ENCODE measurements at places on chromosomes 7 and 10.

DNA sequence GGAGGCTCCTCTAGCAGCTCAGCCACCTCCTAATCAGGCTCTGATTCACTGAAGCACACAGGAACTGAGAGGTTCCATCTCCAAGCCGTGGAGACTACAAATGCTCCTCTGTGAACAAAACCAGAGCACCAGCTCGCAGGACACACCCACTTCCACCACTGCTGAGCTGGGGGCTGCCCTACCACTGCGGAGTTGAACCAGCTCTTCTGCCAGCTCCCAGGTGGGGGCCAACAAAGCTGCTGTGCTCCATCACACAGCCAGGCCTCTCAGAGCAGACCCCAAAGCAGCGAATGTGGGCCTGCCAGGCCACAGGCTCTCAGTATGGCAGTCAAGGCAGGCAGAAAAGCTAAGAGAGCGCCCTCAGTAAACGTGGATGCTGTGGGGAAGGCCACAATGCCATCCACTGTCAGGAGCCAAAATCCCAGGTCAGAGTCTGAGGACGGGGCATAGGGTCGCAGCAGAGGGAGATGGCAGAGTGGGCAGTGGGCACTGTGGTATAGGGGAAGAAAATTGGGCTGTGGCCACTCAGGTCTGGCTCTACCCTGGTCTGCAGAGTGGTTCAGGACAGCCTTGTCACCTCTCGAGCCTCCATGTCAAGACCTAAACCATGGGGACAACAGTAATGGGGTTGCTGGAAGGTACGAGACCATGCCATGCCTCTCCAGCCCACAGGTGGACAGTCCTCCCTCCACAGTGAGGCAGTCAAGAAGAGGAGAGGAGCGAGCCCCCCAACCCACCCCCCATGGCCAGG lies 82.1 kb downstream of the GRID1 start:
- no peak for DNase-seq

DNA sequence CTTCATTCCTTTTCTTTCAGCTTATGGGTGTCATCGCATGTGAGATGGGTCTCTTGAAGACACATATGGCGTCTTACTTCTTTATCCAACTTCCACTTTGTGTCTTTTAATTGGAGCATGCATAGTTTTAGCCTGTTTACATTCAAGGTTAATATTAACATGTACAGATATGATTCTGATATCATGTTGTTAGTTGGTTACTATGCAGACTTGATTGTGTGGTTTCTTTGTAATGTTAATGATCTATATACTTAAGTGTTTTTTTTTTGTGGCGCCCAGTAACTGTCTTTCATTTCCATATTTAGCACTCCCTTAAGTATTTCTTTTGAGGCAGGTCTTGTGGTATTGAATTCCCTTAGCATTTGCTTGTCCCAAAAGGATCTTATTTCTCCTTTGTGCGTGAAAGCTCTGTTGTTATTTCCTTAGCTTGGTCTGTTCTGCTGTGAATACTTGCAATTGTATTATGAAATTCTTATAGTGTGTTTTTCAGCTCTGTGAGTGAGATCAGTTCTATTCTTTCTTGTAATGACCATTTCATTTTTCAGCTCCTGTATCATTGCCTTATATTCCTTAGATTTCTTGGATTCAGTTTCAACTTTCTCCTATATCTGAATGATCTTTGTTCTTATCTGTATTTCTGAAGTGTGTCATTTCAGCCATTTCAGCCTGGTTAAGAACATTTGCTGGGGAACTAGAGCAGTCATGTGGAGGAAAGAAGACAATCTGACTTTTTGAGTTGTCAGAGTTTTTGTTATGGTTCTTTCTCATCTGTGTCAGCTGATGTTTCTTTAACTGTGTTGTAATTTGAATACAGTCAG lies 88.4 kb downstream of the ABCA13 start:
- DNase-seq: no peak

GRCh38 chr7:80047032-80047431 lies 87.6 kb upstream of the GNAI1 start:
- DNase-seq: peak; percentile 24

- DNase-seq: no peak
Observed at GRCh38 chr7:50217401-50217800, 87.1 kb upstream of the IKZF1 start.

GRCh38 chr7:30921540-30922401 lies 10.1 kb downstream of the AQP1 start:
- DNase-seq: no peak

- no peak for DNase-seq
Observed at GRCh38 chr10:37436357-37436756, 311.0 kb downstream of the ANKRD30A start.

GRCh38 chr7:36765605-36766004 lies 41.3 kb upstream of the AOAH start:
- DNase-seq: no peak

- DNase-seq: no peak
Observed at GRCh38 chr7:66627881-66628360, 760 bp upstream of the KCTD7 start.

- no peak for DNase-seq
Observed at GRCh38 chr10:75358132-75358531, 43.4 kb downstream of the ZNF503 start.

DNA sequence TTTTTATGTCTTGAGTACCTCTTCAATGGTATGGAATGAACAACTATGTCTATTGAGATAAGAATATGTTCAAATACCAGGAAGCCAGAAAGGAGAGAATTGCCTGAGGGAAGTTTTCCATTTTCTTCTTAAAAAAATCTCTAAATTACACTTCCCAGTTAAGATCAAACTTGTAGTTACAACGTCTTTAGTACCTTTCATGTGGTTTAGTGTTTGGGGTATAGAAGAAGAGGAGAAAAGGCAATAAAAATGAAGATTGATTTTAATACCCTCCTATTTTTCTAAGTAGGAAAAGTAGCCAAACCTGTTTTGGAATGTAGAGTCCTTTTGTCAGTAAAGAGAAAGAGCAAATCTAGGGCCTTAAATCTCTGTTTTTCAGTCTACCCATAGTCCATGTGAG lies 470.0 kb upstream of the SEMA3A start:
- no peak for DNase-seq

- DNase-seq: no peak
Observed at GRCh38 chr7:111708072-111708471, 145.8 kb upstream of the IMMP2L start.

DNA sequence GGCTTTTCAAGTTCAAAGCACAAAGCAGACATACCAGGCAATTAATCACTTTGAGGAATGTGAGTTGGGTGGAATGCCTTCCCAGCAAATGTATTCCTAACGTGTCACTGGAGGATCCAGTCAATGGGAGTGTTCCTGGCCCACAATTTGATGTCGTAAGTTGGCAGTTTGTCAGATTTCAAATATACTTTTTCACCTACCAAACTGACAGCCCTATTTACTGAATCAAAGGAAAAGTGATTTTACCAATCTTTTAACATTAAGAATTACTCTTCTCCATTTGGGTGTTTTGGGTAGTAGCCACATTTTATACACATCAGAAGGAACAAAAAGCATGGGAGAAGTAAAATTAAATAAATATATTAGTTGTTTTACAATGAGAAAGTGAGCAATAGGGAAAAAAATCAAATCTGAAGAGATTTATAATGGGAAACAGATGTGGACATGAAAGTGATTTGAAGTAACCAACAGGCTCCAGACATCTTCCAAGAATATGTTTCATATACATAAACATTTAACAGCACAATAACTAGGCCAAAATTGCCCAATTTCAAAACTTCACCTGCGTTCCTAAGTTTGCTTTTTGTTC lies 222.9 kb downstream of the MTERF1 start:
- DNase-seq: no peak

GRCh38 chr7:2072042-2072441 lies 160.7 kb downstream of the MAD1L1 start:
- DNase-seq: no peak

DNA sequence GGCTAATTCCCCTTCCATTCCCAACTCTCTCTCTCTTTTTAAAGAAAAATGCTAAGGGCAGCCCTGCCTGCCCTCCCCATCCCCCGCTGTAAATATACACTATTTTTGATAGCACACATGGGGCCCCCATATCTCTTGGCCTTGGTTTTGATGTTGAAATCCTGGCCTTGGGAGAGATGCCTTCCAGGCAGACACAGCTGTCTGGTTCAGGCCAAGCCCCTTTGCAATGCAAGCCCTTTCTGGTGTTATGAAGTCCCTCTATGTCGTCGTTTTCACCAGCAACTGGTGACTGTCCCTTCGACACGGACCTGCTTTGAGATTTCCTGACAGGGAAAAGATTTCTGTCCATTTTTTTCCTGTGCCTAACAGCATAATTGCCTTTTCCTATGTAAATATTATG lies 3.0 kb downstream of the ADRA2A start:
- DNase-seq: no peak

- DNase-seq: peak; percentile 18
Observed at GRCh38 chr7:128136215-128136597, 104.9 kb upstream of the LEP start.

DNA sequence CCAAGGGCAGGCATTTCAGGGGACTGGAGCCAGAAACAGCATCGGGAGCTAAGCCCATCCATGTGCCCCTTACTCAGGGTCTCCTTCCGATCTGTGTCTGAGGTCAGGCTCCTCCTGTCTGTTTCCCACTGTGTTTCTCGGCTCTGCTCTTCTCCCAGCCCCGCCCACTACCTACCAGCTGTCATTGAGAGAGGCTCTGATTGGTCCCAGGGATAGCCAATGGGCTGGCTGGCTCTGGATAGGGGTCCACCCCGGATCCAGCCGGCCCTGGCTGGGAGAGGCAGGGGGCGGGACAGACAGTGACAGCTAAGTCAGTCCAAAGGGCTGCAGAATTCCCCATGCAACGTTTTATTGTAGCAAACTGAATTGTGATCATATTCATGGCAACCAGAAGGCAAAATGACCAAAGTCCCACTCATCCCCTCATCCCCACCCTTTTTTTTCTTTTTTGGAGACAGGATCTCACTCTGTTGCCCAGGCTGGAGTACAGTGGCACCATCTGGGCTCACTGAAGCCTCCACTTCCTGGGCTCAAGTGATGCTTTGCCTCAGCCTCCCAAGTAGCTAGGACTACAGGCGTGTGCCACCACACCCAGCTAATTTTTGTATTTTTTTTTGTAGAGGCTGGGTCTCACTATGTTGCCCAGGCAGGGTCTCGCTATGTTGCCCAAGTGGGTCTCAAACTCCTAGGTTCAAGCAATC lies 76.3 kb downstream of the CLIP2 start:
- peak; percentile 18 for DNase-seq

DNA sequence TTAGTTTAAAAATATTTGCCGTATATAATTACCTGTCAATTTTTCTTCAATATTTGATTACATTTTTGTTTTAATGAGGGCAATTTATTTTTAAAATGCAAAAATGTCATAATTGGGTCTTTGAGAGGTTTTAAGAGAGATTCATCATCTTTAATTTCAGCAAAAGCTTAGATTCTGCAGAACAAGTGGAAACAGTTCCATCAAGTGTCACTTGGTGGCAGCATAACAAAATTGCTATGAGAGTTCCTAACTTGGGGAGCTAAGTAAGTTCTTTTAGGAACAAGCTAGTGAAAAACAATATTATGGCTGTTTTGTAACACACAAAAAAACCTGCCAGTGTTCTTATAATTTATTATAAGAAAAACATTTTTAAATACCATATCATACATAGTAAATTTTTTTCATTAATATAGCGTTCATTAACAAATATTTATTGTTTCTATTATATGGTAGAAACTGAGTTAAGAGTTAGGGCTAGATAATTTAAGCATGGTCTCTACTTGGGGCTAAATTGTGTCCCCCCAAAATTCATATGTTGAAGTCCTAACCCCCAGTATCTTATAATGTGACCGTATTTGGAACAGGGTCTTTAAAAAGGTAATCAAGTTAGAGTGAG lies 155.2 kb downstream of the MAGI2 start:
- DNase-seq: peak; percentile 41

- DNase-seq: no peak
Observed at GRCh38 chr10:124826262-124826661, 24.6 kb downstream of the ABRAXAS2 start.

GRCh38 chr10:96695975-96696634 lies 24.2 kb downstream of the PIK3AP1 start:
- DNase-seq: no peak

DNA sequence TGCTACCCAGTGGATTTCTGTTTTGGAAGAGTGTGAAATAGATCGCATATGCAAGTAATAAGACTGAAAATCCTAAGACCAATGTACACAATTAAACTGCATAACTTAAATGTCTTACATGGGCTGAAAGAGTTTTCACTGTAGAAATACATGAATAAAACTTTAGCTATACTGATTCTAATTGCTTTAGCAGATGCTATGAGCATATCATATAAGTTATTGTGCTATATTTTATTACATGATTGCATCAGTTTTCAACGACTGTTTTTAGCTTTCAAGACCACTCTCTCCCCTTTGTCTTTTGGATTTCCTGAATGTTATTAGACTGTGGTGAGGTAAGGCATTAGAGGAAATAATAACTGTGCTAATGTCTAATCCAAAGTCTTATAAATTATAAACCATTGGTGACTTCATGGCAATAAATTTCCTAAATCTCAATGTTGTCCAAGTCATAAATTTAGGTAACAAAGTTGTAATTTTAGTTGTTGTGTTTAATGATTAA lies 124.5 kb downstream of the SEMA3A start:
- no peak for DNase-seq

DNA sequence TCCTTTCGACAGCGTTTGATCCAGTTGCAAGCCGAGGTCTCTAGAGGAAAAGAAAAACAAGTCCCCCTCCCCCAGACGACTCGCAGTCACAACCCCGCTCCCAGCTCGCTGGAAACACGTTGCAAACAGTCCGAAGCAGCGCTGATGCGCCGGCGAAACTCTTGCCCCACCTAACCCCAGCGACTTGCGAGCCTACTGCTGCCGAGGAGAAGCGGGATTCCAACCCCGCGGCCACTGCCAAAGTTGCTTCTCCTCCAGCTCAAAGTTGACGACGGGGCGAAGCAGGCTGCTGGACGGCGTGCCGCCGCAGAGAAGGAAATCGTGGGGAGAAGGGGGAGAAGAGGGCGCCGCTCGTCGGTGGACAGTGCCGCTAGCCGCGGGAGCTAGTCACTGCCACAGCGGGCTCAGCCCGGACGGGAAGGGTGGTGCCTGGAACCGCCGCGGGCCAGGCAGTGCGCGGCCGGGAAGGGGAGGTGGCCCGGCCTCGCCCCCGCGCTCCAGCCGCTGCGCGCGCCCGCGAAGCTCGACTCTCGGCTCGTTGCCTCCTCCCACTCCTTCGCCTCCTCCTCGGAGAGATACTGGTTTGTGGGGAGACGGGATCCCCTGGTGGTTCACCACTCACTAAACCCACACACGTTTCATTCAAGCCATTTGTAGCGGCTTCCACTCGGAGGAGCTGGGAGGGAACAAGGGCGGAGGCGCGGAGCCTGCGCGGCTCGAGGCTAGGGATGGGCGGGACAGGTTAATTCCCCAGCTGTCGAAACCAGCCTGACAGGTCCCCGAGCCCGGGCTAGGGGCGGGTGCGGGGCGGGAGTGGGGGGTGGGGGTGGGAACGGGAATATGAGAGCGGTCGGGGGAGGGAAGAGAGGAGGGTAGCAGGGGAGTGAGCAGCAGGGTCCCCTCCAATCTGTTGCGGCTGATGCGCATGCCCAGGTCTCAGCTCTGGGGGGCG lies at the start of gene GPR37:
Gene GPR37 (minus strand): TSS at position 392 of the 952 bp plus-strand sequence. CDS start 816 bp downstream, outside the sequence.
- peak; percentile 91 for DNase-seq

GRCh38 chr10:112959207-112959838 lies 9.3 kb downstream of the TCF7L2 start:
- no peak for DNase-seq
